Cortex of kidney (tissue), 1 donor: ENCODE measurements at places on chromosomes 12 and 14.

- DNase-seq, result no peak
Measured at GRCh38 chr12:70032076-70032475, 207.0 kb downstream of the MYRFL start.

DNA sequence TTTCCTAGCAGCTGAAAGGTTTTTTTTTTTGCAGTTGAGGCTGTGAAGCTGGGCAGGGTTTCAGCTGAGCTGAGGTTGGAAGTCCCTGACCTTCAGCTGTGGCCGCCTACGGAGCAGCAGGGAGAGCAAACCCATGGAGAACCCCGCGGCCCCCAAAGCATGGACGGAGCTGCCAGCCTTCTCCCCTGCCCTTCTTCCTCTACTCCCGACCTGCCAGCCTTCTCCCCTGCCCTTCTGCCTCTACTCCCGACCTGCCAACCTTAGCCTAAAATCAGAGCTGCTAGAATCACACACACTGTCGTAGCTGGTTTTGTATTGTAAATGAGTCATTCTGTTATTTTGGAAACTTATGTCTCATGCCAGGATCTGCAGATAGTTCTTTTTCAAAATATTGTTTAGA is 74.6 kb downstream of the PPP2R5C start:
- no peak for DNase-seq

- no peak for DNase-seq
Measured at GRCh38 chr12:25130741-25131188, 64.2 kb downstream of the DNAI7 start.

- DNase-seq, result no peak
Measured at GRCh38 chr12:112282920-112283319, 99.3 kb downstream of the HECTD4 start.

DNA sequence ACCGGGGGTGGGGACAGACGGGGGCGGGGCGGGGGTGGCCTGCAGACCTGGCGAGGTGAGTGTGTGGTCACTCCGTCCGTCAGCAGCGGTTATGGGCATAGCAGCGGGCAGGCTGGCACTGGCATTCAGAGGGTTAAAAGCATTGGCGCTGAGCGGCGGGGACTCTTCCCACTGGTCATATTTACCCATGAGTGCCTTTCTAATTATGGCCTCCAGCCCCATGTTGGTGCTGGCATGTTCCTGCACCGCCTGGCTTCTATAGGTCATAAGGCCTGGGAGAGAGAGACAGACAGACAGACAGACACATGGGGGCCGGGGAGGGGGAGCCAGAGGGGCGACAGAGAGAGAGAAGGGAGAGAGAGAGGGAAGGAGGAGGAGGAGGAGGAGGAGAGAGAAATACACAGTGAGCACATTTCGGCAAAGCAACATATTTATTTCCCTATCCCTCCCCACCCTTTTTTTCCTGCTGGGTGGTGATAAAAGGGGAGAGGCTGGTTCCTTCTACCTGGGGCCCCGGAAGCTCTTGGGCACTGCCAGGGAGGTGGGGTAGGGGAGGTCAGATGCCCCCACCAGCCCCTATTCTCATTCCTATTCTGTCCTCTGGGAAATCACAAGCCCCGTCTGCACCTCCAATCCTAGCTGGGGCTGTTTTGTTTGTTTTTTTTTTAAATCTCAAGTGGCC is 32.6 kb downstream of the RFLNA start:
- DNase-seq, result no peak

DNA sequence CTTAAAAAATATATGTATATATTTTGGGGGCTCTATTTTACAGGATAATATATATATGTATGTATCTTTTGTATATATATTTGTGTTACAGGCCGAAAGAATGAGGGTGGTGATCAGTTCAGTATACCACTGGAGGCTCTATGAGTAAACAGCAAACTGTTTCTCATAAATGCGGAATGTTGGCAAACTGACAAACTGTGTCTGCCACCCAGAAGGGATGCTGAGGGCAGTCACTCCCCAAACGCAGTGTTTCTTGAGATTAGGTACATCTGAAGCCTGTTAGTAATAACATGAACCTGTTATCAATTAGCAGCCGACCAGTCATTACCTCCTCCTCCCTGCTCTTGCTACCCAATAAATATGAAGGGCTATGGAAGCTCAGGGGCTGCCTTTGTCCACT is 20.8 kb downstream of the TNFAIP2 start:
- no peak for DNase-seq

- no peak for DNase-seq
Measured at GRCh38 chr12:29208936-29209701, 60.0 kb downstream of the FAR2 start.

- no peak for DNase-seq
Measured at GRCh38 chr12:130838284-130838950, 633 bp downstream of the STX2 start.

DNA sequence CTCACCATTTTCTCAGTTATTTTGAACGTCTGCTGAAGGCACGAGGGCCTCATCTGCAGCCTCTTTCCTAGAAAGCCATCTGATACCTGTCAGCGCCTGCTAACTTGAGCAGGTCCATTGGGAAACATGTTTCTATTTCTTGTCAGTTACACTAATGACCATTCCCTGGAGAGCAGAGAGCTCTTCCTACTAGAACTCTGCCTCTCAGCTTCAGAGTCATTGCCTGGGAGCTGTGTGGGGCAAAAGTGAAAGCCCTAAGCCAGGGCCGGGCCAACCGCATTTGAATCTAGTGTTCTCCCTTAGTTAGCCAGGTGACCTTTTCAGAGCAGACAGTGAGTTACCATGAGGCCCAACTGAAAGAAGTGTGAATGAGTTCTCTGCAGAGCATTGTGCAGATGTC is 135.8 kb downstream of the EML1 start:
- DNase-seq, result no peak

- DNase-seq, result no peak
Measured at GRCh38 chr14:101509730-101510371, 51.4 kb upstream of the DIO3 start.

- DNase-seq, result no peak
Measured at GRCh38 chr12:90593596-90594295, 361.2 kb downstream of the CCER1 start.

GRCh38 chr12:53624458-53624857 is 1.7 kb downstream of the ATF7 start:
- DNase-seq, result no peak

- DNase-seq, result no peak
Measured at GRCh38 chr14:98954349-98955000, 317.5 kb downstream of the BCL11B start.
